Activated T-cell treated with anti-CD3 and anti-CD28 coated beads, Interleukin-2, amount 50 U/mL, for 72 hours (primary cell): ENCODE measurements at places on chromosomes 5 and 9. TPM values are rescaled to one million over a fixed set of nuclear protein-coding genes. Genes with fewer than 3 reads are reported as not detected.

The FAM200C gene
- 0.89 TPM for total RNA-seq

The HTR4 gene
- total RNA-seq: not detected

The ADRA1B gene
- total RNA-seq: not detected

The C5orf58 gene
- not detected for total RNA-seq

The IL13 gene
- 8.0 TPM for total RNA-seq

The ECM2 gene
- not detected for total RNA-seq

The MCTP1 gene
- 1.2 TPM for total RNA-seq

The ADAMTS13 gene
- 3.9 TPM for total RNA-seq

The ARHGEF28 gene
- 0.24 TPM for total RNA-seq

The POU5F2 gene
- 0.89 TPM for total RNA-seq

The TMEM252 gene
- not detected for total RNA-seq

GRCh38 chr9:655875-656274, 185.6 kb upstream of the DMRT1 start:
- H3K4me1 ChIP-seq: peaks cover 33% of the 10 kb centered on the region
- DNase-seq: no peak

DNA sequence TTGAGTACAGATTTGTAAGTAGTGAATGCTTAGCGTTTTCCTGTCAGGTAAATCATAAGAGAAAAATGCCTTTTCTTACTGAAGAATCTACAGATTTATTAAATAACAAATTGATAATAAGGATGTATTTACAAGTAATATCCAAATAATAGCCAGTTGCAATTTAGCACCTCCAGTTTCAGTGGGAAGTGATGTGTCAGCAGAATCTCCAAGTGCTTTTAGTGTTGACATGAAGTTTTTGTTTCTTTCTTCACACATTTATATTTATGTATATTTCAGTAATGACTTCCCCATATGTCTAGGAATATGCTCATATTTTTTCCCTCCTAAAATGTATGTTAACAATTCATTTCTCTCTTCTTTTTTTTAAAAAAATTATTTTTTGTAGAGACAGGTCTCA, 229.9 kb upstream of the GRIN3A start:
- H3K4me1 ChIP-seq: no peaks in the 10 kb centered on the region
- H3K27me3 ChIP-seq: no peaks in the 10 kb centered on the region
- H3K27ac ChIP-seq: no peak overlapping the region
- H3K36me3 ChIP-seq: no peaks in the 10 kb centered on the region
- no peak overlapping the region for H3K4me3 ChIP-seq

DNA sequence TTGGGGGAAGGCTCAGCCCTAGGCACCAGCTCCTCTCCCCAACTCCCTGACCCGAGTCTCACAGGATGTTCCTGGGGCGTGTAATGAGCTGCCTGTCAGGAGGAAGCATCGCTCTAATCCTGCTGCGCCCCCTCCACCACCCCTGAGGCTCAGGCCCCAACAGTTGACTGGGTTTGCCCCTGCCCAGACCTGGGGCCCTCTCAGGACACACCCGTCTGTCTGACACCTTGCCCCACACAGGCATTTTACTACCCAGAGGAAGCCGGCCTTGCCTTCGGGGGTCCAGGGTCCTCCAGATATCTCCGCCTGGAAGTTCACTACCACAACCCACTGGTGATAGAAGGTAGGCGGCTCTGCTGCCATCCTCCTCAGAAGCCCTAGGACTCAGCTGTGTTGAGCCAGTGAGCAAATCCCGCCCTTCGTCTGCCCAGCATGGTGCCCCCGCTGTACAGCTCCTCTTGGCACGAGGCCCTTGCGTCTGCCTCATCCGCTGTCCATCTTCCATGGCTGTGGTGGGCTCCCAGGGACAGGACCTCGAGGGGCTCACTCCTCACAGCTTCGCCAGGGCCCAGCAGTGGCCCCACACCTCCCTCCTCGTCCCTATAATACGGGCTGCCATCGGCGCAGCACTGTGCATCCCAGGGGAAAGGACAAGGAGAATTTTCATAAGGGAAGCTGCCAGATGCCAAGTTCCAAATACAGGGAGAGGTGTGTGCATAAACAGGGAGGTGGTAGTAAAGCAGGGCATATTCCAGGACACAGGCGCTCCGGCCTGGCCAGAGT, 8.0 kb downstream of the DBH start:
- DNase-seq: no peak
- no peak overlapping the region for H3K4me3 ChIP-seq
- H3K27ac ChIP-seq: no peak overlapping the region
- H3K36me3 ChIP-seq: no peaks in the 10 kb centered on the region
- no peaks in the 10 kb centered on the region for H3K27me3 ChIP-seq

DNA sequence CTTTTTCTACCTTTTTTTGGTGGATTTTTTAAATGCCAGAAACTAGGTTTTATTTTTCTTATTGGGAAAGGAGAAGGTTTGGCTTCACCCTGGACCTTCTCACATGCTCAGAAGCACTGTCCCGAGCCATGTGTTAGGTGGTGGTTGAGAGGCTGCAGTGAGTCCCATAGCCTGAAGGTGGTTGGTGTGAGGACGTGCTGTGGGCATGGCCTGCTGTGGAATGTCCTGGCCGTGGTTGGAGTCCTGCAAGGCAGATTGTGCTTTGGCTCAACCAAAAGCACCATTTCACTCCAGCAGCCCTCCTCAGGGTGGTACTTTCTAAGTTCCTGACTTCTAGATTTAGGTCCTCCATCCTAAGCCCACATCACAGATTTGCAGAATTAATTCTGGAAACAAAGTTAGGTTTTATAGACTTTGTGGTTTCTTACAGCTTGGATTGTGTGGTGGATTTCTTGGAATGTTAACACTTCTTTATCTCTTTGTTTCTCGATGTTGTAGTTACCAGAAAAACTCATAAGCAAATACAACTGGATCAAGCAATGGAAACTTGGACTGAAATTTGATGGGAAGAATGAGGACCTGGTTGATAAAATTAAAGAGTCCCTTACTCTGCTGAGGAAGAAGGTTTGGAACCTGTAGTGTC, 22.6 kb downstream of the OTULIN start:
- no peak overlapping the region for H3K27ac ChIP-seq
- no peak overlapping the region for H3K4me3 ChIP-seq
- no peaks in the 10 kb centered on the region for H3K27me3 ChIP-seq
- peaks cover 14% of the 10 kb centered on the region for H3K36me3 ChIP-seq
- peaks cover 13% of the 10 kb centered on the region for H3K4me1 ChIP-seq
- DNase-seq: no peak

GRCh38 chr5:6710070-6710469, 3.2 kb upstream of the TENT4A start:
- H3K4me3 ChIP-seq: no peak overlapping the region
- H3K27ac ChIP-seq: no peak overlapping the region
- no peak for DNase-seq
- peaks cover 1% of the 10 kb centered on the region for H3K36me3 ChIP-seq
- H3K4me1 ChIP-seq: peaks cover 21% of the 10 kb centered on the region

DNA sequence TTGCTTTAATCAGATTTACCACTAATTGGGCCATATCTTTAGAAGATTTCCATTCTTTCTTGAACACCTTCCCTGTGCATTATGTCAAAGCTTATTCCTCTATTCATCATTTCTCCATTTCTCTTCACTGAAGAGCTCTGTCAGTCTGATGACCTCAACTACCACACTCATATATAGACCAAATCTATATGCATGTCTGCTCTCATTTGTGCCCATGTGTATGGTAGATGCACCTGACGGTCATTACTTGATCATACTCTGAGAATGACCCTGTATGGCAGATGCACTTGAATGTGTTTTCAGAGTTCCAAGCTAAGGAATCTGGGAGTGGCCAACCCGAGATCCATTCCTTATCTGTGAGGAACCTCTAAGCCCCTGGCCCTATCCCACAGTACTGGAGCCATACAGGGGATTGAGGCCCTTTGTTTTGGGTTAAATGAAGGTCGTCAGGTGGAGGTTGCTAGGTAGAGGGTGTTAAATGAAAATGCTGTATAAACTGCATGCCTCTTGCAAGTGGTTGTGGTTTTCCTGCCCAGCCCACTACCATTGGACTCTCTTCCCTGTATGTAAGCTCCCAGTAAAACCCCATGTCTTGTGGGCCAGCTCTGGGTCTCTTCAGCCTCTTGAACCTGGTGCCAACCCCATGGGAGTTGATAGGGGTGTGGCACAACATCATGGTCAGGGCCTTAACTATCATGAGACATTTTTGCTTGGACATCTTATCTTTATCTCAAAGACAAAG, 229.5 kb downstream of the KIAA0825 start:
- peak; percentile 16 for DNase-seq
- H3K36me3 ChIP-seq: no peaks in the 10 kb centered on the region
- peak overlapping the region; percentile 82 for H3K27ac ChIP-seq
- H3K4me1 ChIP-seq: peaks cover 13% of the 10 kb centered on the region
- no peaks in the 10 kb centered on the region for H3K27me3 ChIP-seq

GRCh38 chr9:89576404-89576839, 28.4 kb upstream of the GADD45G start:
- peaks cover 17% of the 10 kb centered on the region for H3K4me1 ChIP-seq
- H3K4me3 ChIP-seq: no peak overlapping the region
- H3K27ac ChIP-seq: no peak overlapping the region
- H3K27me3 ChIP-seq: peaks cover 45% of the 10 kb centered on the region
- peaks cover 1% of the 10 kb centered on the region for H3K36me3 ChIP-seq
- DNase-seq: peak; percentile 27

DNA sequence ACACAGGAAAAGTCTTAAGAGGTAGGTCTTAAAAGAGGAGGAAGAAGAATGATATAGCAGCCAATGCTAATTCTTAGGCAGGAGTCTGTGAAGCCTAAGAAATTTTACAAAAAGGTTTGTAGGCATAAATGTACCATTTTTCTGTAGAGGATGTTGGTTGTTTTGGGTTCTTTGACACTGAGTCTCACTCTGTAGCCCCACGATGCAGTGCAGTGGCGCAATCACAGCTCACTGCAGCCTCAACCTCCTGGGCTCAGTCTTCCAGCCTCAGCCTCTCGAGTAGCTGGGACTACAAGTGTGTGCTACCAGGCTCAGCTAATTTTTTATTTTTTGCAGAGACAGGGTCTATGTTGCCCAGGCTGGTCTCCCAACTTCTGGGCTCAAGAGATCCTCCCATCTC, 37.7 kb upstream of the RNF38 start:
- H3K36me3 ChIP-seq: no peaks in the 10 kb centered on the region
- H3K27ac ChIP-seq: no peak overlapping the region
- no peak for DNase-seq
- peaks cover 20% of the 10 kb centered on the region for H3K4me1 ChIP-seq

GRCh38 chr9:13787234-13787833, 507.8 kb upstream of the MPDZ start:
- no peak overlapping the region for H3K27ac ChIP-seq
- H3K27me3 ChIP-seq: no peaks in the 10 kb centered on the region
- no peaks in the 10 kb centered on the region for H3K4me1 ChIP-seq
- DNase-seq: no peak

DNA sequence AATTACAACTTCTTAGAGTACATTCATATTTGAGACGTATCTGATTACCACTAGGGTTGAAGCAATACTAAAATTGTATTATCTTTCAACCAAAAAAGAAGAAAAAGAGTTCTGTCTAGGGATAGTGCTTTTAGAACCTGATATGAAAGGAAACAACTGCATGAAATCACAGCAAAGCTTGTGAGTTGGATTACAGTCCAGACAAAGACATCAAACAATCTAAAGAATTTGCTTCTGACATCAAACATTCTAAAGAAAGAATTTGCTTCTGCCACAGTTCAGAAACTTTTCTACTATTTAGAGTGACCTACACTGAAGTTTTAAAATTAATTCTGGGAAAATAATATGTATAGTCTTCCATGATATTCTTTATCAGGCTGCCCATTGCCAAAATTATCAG, 1141.1 kb upstream of the ACO1 start:
- no peaks in the 10 kb centered on the region for H3K36me3 ChIP-seq
- H3K27ac ChIP-seq: no peak overlapping the region
- no peaks in the 10 kb centered on the region for H3K4me1 ChIP-seq
- H3K27me3 ChIP-seq: no peaks in the 10 kb centered on the region

DNA sequence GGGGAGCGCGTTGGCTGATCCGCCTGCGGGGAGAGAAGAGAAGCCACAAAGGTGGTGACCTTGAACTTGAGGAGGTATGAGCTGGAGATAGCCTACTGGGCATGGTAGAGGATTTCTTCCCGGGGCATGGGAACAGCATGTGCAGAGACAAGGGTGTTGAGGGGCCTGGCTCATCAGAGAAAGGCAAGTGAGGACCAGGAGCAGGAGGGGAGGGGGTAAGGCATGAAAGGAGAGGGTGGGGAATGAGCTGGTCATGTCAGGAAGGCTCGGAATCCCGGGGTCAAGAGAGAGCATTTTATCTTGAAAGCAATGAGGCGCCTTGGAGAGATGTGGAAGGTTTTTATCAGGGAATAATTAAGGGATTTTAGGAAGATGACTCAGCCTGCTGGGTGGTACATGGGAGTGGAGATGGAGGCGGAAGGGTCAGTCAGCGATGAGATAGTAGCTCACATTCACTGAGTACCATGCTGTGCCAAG, 121.1 kb downstream of the LHX2 start:
- H3K27me3 ChIP-seq: peaks cover 24% of the 10 kb centered on the region
- DNase-seq: no peak
- H3K4me1 ChIP-seq: peaks cover 5% of the 10 kb centered on the region
- no peaks in the 10 kb centered on the region for H3K36me3 ChIP-seq

DNA sequence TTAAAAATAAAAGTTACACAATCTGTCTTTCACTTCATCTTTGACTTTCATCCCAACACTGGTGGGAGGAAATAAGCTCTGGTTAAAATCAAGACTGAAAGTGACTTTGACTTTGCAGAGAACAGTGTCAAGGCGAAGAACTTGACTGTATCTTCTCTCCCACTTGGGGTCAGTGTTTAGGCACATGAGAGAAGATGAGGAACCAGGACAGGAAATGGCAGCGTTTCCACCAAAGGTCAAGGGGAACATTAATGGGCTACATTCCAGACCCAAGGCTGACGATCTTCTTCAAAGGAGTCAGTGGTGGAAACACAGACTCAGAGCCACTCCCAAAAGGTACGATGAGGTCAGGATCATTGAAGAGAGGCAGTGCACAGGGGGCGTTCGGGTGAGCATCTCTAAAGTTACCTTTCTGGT, 409.5 kb downstream of the ARHGEF28 start:
- H3K36me3 ChIP-seq: no peaks in the 10 kb centered on the region
- DNase-seq: no peak
- H3K4me3 ChIP-seq: peak overlapping the region; percentile 24
- no peak overlapping the region for H3K27ac ChIP-seq
- peaks cover 18% of the 10 kb centered on the region for H3K27me3 ChIP-seq

DNA sequence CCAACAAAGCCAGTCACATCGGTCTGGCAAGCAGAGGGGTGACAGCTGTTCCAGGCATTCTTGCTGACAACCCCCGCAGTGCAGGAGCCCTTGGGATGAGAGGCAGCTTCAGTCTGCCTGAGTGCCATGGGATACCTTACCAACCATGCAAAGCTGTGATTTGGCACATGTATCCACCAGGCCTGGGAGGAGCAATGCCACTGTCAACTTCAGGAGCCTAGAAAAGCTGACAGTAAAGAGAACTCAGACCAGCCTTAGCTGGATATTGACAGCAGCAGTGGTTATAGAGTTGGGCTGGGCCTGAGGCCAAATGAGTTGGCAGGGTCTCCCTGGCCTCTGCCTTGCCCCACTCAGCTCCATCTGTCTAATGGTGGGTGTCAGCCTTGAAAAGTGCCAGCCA, 10.1 kb upstream of the PLPPR1 start:
- no peak overlapping the region for H3K27ac ChIP-seq
- H3K4me3 ChIP-seq: no peak overlapping the region
- H3K27me3 ChIP-seq: no peaks in the 10 kb centered on the region
- H3K36me3 ChIP-seq: no peaks in the 10 kb centered on the region

- H3K4me1 ChIP-seq: peaks cover 16% of the 10 kb centered on the region
- H3K36me3 ChIP-seq: no peaks in the 10 kb centered on the region
- H3K4me3 ChIP-seq: peak overlapping the region; percentile 59
- peaks cover 53% of the 10 kb centered on the region for H3K27me3 ChIP-seq
- H3K27ac ChIP-seq: no peak overlapping the region
Measured at GRCh38 chr5:88889189-88890069, 6.4 kb upstream of the MEF2C start.

GRCh38 chr5:109942646-109943045, 252.9 kb downstream of the MAN2A1 start:
- DNase-seq: no peak
- H3K4me3 ChIP-seq: no peak overlapping the region
- H3K27ac ChIP-seq: no peak overlapping the region
- no peaks in the 10 kb centered on the region for H3K27me3 ChIP-seq
- H3K36me3 ChIP-seq: peaks cover 3% of the 10 kb centered on the region
